MCF 10A (cell line): ENCODE measurements at places on chromosomes 4 and X. TPM values are rescaled to one million over a fixed set of nuclear protein-coding genes. Genes with fewer than 3 reads are reported as not detected.

- peaks cover 13% of the 10 kb centered on the region for H3K27me3 ChIP-seq
- peaks cover 6% of the 10 kb centered on the region for H3K4me1 ChIP-seq
- H3K4me3 ChIP-seq: peak overlapping the region; percentile 43
- DNase-seq: peak; percentile 69
Measured at GRCh38 chr4:21768349-21769310, 179.9 kb downstream of the KCNIP4 start.

- no peaks in the 10 kb centered on the region for H3K36me3 ChIP-seq
- no peak overlapping the region for H3K4me3 ChIP-seq
- DNase-seq: no peak
- H3K27me3 ChIP-seq: no peaks in the 10 kb centered on the region
- H3K27ac ChIP-seq: no peak overlapping the region
Measured at GRCh38 chrX:10441464-10441863, 178.9 kb downstream of the MID1 start.

GRCh38 chrX:106608016-106608415 is 3.8 kb upstream of the RADX start:
- no peaks in the 10 kb centered on the region for H3K36me3 ChIP-seq
- DNase-seq: no peak
- H3K27ac ChIP-seq: no peak overlapping the region
- no peak overlapping the region for H3K4me3 ChIP-seq
- peaks cover 6% of the 10 kb centered on the region for H3K4me1 ChIP-seq

DNA sequence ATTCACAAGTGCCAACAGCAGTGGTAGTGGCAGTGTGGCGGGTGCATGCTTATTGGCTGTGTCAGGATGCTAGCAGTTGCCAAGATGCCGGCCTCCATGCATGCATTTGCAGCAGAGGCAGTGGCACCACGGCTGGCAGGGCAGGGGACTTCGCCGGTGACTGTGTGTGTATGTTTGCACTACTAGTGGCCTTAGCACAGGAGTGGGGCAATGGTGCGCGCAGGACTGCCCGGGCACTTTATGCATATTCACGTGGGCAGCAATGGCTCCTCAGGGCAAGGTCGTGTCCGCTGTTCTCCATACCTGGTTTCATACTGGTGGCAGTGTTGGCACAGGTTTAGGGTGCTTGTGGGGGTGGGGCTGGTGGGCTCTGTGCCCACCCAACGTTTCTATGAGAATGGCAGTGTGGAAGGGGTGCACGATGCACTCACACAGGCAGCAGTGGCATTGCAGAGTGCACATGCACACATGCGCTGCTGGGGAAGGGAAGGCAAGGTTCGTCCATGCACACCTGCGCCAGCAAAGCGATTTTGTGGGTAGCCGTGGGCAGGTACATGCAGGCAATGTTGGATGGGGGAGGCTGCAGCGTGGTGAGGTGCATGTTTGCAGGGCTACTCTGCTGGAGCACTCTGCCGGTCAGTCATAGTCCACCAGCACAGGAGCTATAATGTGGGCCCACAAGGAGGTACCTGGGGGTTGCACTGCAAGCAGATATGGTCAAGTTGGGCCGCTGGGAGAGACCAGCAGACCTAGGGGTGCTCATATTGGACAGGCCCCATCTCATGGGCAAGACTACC is 338.9 kb upstream of the TECRL start:
- no peaks in the 10 kb centered on the region for H3K36me3 ChIP-seq
- H3K27ac ChIP-seq: no peak overlapping the region
- no peaks in the 10 kb centered on the region for H3K27me3 ChIP-seq
- H3K4me1 ChIP-seq: no peaks in the 10 kb centered on the region

DNA sequence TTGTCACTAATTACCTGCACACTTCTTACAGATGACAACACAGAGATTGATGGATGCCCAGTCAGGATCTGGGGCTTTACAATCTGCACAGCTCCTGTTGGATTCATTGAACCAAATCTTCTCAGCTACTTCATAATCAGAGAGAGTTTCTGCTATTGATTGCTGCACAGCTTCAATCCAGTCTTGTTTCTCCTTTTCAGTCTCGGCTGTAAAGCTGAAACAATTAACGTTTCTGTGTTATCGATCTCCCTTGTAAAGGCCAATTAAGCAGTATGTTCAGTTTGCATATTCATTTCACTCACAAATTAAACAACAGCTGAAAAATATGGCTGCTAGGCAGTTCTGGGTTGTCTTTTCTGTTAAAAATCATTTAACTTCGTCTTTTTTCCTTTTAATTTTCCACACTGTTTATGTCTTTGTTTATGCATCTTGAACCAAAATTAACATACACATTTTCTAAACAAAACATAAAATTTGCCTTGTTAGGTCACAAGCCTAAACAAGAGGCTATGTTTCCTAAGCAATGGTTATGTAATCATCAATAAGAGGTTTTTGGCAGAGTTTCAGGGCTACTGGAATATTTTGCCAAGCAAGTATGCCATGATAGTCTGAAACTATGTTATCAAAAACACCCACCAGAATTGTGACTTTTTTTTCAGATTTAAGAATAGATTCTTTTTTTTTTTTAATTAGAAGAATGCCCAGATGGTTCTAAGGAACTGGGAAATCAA is 79.2 kb downstream of the ARAP2 start:
- peak; percentile 43 for DNase-seq
- no peak overlapping the region for H3K27ac ChIP-seq
- H3K36me3 ChIP-seq: peaks cover 5% of the 10 kb centered on the region
- no peaks in the 10 kb centered on the region for H3K27me3 ChIP-seq
- H3K4me1 ChIP-seq: peaks cover 9% of the 10 kb centered on the region

- H3K27ac ChIP-seq: no peak overlapping the region
- no peak overlapping the region for H3K4me3 ChIP-seq
- H3K4me1 ChIP-seq: no peaks in the 10 kb centered on the region
- no peak for DNase-seq
Measured at GRCh38 chr4:173521467-173522159, 8.4 kb downstream of the HAND2 start.

DNA sequence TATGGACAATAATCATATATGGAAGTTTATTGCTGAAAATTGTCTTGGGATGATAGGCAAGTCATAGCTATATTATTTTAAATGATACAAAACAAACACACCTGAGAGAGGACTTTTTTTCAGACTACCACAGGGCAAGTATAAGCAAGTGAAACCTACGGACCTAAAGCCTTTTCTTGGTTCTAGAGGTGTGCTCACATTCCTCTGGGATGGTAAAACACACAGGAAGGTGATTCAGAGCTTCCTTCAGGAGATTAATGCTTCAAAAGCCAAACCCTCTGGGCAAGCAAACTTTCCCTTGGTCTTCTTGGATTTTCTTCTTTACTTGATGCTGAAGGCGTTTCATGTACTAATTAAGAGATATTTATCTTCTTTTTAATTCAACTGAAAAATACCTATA is 60.1 kb upstream of the ACSL4 start:
- H3K4me1 ChIP-seq: peaks cover 15% of the 10 kb centered on the region
- no peaks in the 10 kb centered on the region for H3K36me3 ChIP-seq
- no peak overlapping the region for H3K4me3 ChIP-seq
- peaks cover 40% of the 10 kb centered on the region for H3K27me3 ChIP-seq

GRCh38 chr4:176563591-176563990 is 229.1 kb downstream of the VEGFC start:
- H3K27ac ChIP-seq: no peak overlapping the region
- no peak overlapping the region for H3K4me3 ChIP-seq
- peaks cover 5% of the 10 kb centered on the region for H3K4me1 ChIP-seq
- DNase-seq: peak; percentile 35
- H3K36me3 ChIP-seq: no peaks in the 10 kb centered on the region
- no peaks in the 10 kb centered on the region for H3K27me3 ChIP-seq

- H3K4me3 ChIP-seq: no peak overlapping the region
- no peaks in the 10 kb centered on the region for H3K27me3 ChIP-seq
- no peaks in the 10 kb centered on the region for H3K36me3 ChIP-seq
- no peak for DNase-seq
- no peak overlapping the region for H3K27ac ChIP-seq
Measured at GRCh38 chr4:105002278-105002677, 144.4 kb upstream of the TET2 start.

- no peak overlapping the region for H3K27ac ChIP-seq
- no peaks in the 10 kb centered on the region for H3K36me3 ChIP-seq
- peaks cover 18% of the 10 kb centered on the region for H3K4me1 ChIP-seq
- DNase-seq: no peak
- H3K4me3 ChIP-seq: no peak overlapping the region
Measured at GRCh38 chr4:53562409-53562808, 28.9 kb downstream of the LNX1 start.

- H3K27me3 ChIP-seq: no peaks in the 10 kb centered on the region
- DNase-seq: peak; percentile 48
- H3K27ac ChIP-seq: no peak overlapping the region
- no peak overlapping the region for H3K4me3 ChIP-seq
- H3K36me3 ChIP-seq: no peaks in the 10 kb centered on the region
Measured at GRCh38 chrX:84046403-84046984, 141.5 kb downstream of the RPS6KA6 start.

GRCh38 chr4:6228158-6229067 is 28.1 kb upstream of the JAKMIP1 start:
- no peak overlapping the region for H3K27ac ChIP-seq
- no peaks in the 10 kb centered on the region for H3K27me3 ChIP-seq
- no peak for DNase-seq
- H3K4me3 ChIP-seq: no peak overlapping the region
- H3K36me3 ChIP-seq: peaks cover 4% of the 10 kb centered on the region

- H3K27ac ChIP-seq: no peak overlapping the region
- no peak overlapping the region for H3K4me3 ChIP-seq
- no peaks in the 10 kb centered on the region for H3K36me3 ChIP-seq
- DNase-seq: no peak
- H3K4me1 ChIP-seq: no peaks in the 10 kb centered on the region
- no peaks in the 10 kb centered on the region for H3K27me3 ChIP-seq
Measured at GRCh38 chrX:49137492-49137891, 14.0 kb upstream of the GPKOW start.

DNA sequence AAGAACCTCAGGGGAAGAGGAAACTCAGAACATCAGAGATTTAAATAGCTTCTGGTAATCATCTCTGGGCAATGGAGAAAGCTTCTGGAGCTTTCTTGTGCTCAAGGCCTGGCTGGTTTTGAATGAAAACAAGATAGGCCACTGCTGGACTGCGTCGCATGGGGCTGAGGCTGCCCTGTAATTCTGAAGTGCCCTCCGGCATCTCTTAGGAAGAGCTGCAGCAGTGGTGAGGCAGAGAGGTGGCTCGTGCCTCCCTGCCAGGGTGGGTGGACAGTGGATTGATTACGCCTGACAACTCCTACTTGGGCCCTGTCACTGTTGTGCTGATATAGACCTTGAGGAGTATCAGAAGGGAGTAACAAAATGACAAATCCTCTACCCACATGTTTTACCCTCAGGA is 279.7 kb downstream of the NR3C2 start:
- no peak overlapping the region for H3K27ac ChIP-seq
- H3K27me3 ChIP-seq: no peaks in the 10 kb centered on the region
- DNase-seq: no peak
- peaks cover 5% of the 10 kb centered on the region for H3K36me3 ChIP-seq
- peaks cover 11% of the 10 kb centered on the region for H3K4me1 ChIP-seq

GRCh38 chr4:68272380-68272779 is 26.9 kb upstream of the TMPRSS11B start:
- H3K27me3 ChIP-seq: no peaks in the 10 kb centered on the region
- H3K27ac ChIP-seq: no peak overlapping the region
- H3K4me1 ChIP-seq: peaks cover 7% of the 10 kb centered on the region
- peaks cover 6% of the 10 kb centered on the region for H3K36me3 ChIP-seq
- peak overlapping the region; percentile 77 for H3K4me3 ChIP-seq

DNA sequence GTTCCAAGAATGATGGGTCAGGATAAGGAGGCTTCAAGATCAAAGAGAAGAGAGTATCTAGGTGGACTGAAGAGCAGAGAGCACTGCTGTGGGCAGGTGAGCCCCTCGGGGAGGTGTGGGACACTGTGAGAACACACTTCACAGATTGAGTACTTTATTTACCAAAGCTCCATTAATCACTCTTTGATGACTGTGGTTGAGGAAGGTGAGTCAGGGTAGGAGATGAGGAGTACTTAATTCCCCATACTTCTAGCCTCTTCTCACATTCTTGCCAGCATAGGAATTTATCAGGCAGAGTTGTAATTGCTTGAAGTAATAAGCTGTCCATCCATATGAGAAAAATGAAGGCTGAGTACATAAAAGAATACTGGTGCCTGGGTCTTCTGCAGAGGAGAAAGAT is 375.3 kb downstream of the PCDH10 start:
- H3K27me3 ChIP-seq: peaks cover 11% of the 10 kb centered on the region
- H3K4me1 ChIP-seq: no peaks in the 10 kb centered on the region
- no peak overlapping the region for H3K27ac ChIP-seq
- DNase-seq: no peak
- H3K36me3 ChIP-seq: no peaks in the 10 kb centered on the region

DNA sequence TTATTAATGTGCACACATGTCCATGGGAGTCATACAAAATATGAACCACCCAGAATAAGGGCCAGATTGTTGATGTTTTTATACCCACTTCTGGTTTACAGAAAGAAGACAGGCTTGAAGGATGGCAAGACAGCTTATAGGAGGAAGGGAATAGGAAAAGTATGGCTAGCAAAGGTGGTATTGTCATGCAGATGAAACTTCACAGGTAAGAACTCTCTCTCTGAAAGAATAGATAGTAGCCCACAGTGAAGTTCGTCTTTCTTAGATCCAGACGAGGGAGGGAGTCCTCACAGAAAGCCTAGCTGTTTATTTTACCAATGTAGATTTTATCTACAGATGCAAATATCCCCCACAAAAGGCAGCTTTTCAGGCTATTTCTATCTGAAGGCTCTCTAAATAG is 43.7 kb upstream of the SPIN4 start:
- DNase-seq: no peak
- H3K4me3 ChIP-seq: no peak overlapping the region
- H3K27ac ChIP-seq: no peak overlapping the region
- H3K27me3 ChIP-seq: no peaks in the 10 kb centered on the region
- no peaks in the 10 kb centered on the region for H3K4me1 ChIP-seq

DNA sequence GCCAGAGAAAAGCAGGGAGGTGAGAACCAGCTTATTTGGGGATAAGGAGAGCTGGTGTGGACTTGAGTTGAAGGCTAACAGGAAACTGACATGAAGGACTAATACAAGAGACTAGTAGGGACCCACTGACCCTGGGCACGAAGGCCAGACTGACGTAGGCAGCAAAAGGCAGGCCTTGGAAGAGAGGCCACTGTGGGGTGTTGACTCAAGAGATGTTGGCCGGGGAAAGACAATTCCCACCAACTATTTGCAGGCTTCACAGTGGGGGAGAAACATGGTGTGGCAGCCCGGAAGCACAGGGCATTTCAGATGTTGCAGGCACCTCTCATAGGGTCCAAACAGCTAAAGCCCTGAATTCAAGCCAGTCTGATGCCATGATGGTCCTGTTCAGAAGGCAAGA is 24.4 kb upstream of the MAP3K15 start:
- no peak overlapping the region for H3K4me3 ChIP-seq
- no peaks in the 10 kb centered on the region for H3K4me1 ChIP-seq
- peaks cover 6% of the 10 kb centered on the region for H3K36me3 ChIP-seq
- peaks cover 28% of the 10 kb centered on the region for H3K27me3 ChIP-seq
- H3K27ac ChIP-seq: no peak overlapping the region

The SSX3 gene
- total RNA-seq: not detected in 2 replicates

The FAT4 gene
- 6.4 and 6.6 TPM in 2 replicates for total RNA-seq

The DCX gene
- total RNA-seq: not detected in 2 replicates

The SRPK3 gene
- total RNA-seq: not detected in 2 replicates

The CHRDL1 gene
- not detected in 2 replicates for total RNA-seq

The FRMD7 gene
- not detected in 2 replicates for total RNA-seq

The NOA1 gene
- total RNA-seq: 17.1 and 23.2 TPM in 2 replicates

The FAM9B gene
- 0.34 and 0.40 TPM in 2 replicates for total RNA-seq

The CNKSR2 gene
- not detected in 2 replicates for total RNA-seq

The ENPEP gene
- total RNA-seq: not detected in 2 replicates
